Stimulated activated CD8-positive, alpha-beta memory T cell treated with anti-CD3 and anti-CD28 coated beads, Interleukin-2, amount 100 ng/mL, for 1 hour (primary cell): ENCODE measurements at places on chromosomes 4 and X.

- DNase-seq, result peak; percentile 15
Observed at GRCh38 chr4:7854697-7855370, 84.8 kb downstream of the AFAP1 start.

- DNase-seq, result no peak
Observed at GRCh38 chr4:165294907-165295306, 32.6 kb upstream of the MSMO1 start.

DNA sequence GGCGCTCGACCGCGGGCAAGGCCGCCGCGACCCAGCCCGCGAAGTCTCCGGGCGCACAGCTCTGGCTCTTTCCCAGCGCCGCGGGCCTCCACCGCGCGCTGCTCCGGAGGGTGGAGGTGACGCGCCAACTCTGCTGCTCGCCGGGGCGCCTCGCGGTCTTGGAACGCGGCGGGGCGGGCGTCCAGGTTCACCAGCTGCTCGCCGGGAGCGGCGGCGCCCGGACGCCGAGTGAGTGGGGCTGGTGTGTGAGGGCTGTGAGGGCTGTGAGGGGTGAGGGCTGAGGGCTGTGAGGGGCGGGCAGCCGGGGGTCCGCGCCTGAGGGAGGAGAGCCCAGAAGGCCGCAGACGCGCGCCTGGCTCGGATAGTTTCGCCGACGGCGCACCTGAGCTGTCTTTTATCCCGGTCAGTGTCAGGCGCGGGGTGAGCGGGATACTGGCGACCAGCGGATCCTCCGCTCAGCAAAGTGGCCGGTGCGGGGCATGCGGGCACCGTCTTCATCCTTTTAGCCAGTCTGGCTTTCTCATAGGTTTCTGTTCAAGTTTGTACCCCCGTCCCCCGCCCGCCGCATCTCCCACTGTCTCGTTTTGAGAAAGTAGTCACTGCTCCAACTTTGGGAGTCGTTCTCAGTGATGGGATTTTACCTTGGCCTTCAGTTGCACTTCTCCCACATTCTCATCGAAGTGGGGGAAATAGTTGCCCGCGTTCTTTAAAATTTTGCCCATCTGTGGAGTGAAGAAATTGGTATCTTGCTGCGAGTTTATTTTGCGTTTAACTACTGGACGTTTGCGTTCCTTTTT, 586 bp downstream of the HERC5 start:
- DNase-seq, result peak; percentile 24

GRCh38 chr4:87150498-87151261, 69.7 kb downstream of the KLHL8 start:
- DNase-seq, result no peak

DNA sequence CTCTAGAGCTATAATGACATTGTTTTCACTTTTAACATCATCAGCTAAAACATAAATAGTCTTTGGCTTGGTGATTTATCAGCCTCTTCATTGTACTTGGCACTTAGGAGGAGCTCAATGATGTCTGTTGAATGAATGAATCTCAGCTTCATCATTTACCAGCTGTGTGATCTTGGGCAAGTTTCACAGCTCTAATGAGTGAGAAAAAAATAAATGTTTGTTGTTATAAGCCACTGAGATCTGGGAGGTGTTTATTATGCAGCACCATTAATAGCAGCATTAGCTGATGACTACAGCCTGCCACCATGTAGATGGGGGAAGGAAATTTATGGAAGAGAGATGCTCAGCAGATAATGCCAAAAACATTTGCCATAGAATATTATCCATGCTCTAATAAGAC, 63.6 kb upstream of the C1QTNF7 start:
- no peak for DNase-seq

GRCh38 chrX:117895418-117895817, 221.2 kb downstream of the KLHL13 start:
- DNase-seq, result no peak

DNA sequence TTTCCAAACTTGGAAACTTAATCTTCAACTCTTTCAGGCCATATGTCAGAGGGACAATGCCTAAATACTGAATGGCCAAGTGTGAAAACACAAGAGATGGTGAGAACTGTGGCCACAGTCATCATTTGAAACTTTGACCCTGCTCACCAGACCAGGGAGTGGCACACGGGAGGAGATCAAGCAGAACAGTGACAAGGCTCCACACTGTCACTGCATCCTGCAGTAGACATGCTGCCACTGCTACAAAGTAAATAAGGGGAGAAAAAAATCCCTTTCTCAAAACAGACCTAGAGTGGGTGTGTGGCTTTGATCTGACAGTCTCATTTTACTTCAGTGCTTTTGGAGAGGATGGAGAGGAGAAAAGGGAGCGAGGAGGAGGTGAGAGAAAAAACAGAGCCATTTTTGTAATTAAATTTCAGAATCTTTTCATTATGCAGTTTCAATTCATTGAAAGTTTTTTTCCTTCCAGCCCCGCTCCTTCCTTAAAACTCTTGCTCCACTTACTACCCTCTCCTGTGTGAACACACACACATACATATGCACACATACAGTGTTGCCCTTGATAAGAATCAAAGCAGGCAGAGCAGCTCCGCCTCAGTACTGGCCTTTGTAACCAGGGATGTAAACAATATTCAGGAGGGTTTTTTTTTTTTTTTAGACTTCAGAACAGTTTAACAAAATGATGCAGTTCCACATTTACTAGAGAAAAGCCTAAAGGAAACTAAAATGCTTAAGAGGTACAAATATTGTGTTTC, 34.4 kb downstream of the NEXMIF start:
- no peak for DNase-seq

GRCh38 chr4:40458683-40459082, 123.5 kb downstream of the CHRNA9 start:
- no peak for DNase-seq

DNA sequence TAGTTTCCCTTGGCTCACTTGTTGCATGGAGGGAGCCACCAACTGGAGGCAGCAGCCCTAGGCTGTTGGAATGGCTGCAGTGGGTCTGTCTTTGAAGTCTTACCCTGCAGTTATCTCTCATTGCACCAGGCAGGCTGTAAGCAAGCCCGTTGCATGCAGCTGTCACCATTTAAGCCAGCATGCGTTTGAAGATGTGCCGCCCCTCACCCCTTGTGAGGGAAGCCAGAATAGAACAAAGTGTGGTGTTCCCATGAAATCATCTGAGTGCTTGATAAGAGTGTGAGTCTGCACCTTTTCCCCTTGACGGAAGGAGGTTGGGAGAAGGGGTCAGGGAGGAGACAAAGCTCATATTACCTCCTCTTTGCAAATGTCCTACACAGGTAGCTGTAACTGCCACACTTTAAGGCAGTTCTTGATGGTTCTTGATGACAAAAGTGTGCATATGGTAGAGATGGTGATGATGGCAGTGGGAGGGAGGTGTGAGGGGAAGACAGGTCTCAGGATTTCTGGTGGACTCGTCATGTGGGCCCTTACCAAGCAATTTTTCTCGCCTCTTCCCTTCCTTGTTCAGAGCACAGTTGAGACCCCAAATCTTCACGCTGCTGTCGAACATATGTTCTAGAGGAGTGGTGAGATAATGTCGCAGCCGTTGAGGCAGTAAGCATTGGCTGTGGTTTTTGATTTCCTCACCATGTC, 191.4 kb upstream of the LEF1 start:
- no peak for DNase-seq

GRCh38 chr4:124903995-124904722, 191.6 kb upstream of the ANKRD50 start:
- no peak for DNase-seq

DNA sequence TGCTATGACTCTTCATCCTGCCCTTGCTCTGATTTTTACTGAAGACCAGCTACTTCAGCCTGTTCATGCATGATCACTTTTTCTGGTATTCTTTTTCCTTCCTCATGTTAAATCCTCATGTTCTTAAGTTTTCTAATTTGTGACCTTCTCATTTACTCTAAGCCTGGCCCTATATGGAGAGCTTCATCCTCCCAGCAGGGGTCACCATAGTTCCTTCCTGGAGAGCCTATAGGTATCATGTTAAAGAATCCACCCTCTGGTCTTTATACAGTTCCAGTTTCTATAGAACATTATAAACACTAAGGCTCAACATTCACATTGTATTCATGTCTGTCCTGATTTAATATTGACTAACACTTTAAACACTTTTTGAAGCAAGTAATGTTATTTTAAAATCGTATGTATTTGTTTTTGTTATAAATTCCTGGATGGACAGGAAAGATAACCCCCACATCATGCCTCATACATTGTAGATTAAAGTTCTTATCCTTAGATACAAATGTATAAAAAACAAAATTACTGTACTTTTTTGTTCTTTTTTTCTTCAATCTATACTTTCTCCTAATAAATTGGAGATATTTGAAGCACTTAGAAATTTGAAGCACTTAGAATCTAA, 53.8 kb upstream of the OTUD4 start:
- DNase-seq, result no peak

- DNase-seq, result no peak
Observed at GRCh38 chr4:89000844-89001360, 56.1 kb downstream of the FAM13A start.

GRCh38 chr4:165844161-165844560, 28.9 kb upstream of the TLL1 start:
- DNase-seq, result no peak

DNA sequence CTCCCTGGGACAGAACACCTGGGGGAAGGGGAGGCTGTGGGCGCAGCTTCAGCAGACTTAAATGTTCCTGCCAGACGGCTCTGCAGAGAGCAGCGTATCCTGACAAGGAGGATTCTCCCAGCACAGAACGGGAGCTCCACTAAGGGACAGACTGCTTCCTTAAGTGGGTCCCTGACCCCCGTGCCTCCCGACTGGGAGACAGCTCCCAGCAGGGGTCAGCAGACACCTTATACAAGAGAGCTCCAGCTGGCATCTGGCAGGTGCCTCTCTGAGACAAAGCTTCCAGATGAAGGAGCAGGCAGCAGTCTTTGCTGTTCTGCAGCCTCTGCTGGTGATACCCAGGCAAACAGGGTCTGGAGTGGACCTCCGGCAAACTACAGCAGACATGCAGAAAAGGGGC, 44.5 kb upstream of the FAAH2 start:
- no peak for DNase-seq

DNA sequence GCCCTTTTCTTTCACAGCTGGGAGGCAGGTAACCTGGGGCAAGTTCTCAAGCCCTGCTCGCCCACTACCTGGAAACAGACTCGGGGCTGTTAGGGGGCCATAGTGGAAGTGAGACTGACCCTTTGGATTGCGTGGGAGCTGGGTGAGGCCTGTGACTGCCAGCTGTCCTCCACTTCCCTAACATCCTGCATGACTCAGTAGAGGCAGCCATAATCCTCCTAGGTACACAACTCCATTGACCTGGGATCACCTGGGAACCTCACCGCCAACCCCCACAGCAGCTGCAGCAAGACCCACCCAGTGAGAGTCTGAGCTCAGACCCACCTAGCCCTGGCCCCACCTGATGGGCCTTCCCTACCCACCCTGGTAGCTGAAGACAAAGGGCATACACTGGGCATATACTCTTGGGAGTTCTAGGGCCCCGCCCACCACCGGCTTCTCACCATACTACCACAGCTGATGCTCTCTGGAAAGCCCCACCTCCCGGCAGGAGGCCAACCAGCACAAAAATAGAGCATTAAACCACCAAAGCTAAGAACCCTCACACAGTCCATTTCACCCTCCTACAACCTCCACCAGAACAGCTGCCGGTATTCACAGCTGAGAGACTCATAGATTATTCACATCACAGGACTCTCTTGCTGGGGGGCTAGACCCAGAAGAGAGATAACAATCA, 61.1 kb upstream of the DCTD start:
- DNase-seq, result no peak

- no peak for DNase-seq
Observed at GRCh38 chr4:2591189-2591588, 54.7 kb downstream of the FAM193A start.

GRCh38 chrX:10902001-10902400, 209.1 kb upstream of the HCCS start:
- DNase-seq, result no peak

DNA sequence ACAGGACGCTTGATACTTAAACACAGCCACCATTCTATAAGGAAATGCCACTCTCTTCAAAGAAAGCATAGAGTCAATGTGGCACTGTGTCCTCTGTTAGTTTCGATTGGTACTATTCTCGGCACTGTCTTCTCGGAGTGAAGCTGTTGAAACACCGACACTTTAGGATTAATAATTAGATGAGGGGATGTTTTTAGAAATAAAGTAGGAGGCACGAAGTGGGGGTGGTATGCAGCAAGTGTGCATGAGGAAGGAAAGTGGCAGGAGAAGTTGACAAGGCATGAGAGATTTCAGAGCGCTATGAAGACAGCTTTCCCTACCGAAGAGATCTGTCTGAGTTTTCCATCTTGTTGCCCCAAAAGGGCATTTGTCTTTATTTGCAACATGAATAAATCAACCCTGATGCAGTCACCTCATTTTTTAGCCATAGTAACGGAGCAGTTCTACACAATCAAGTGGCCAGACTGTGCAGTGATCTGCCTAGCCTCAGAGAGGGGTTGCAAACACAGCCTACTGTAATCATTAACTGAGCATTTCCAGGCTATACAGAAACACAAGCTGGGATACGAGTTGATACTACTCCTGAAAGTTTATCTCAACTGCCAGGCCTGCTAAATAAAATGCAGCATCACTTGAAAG, 8.3 kb downstream of the GPRIN3 start:
- no peak for DNase-seq

GRCh38 chr4:72661830-72662229, 92.8 kb upstream of the ADAMTS3 start:
- no peak for DNase-seq

- no peak for DNase-seq
Observed at GRCh38 chr4:177033135-177033534, 240.4 kb upstream of the VEGFC start.

GRCh38 chr4:33133723-33134122, 2413.6 kb downstream of the PCDH7 start:
- DNase-seq, result no peak

DNA sequence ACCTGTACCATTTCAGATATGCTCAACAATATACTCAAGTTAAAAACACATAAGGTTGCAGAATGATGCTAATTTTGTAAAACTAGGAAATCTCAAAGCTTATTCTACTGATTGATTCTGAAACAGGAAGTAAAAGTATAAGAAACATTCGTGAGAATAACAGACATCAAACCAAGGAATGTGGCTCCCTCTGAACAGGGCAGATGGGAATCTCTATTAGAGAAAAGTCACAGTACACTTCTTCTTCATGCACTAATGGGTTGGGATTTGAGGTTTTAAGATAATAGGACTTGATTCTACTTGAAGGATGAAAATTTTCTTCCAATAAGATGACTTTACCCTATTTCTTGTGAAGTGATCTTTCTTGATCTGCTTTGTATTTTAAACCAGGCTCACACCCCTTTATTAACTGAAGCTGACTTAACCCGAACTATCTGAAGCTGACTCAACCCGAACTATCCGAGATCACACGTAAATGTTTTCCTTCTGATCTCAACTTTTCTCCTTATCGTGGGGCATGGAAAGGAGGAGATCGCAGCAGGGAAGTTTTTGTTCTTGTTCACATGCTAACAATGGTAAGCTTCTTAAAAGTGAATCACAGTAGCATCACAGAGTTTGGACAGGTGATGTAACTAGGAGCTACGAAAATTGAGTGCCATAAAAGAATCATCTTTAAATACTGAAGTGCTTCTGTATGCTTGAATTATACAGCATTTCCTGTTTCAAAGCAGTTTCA, 363.1 kb upstream of the ZFP42 start:
- DNase-seq, result no peak

GRCh38 chr4:142721187-142721586, 124.9 kb downstream of the INPP4B start:
- no peak for DNase-seq
